Activated CD4-positive, alpha-beta T cell treated with anti-CD3 and anti-CD28 coated beads, Interleukin-2, amount 50 U/mL, for 4 hours (primary cell): ENCODE measurements at places on chromosomes 6 and 20.

- DNase-seq = no peak
These were observed 12.0 kb downstream of the SLC12A5 start for GRCh38 chr20:46040902-46041535.

- no peak for DNase-seq
These were observed 215.6 kb upstream of the HEY2 start for GRCh38 chr6:125533710-125534397.

DNA sequence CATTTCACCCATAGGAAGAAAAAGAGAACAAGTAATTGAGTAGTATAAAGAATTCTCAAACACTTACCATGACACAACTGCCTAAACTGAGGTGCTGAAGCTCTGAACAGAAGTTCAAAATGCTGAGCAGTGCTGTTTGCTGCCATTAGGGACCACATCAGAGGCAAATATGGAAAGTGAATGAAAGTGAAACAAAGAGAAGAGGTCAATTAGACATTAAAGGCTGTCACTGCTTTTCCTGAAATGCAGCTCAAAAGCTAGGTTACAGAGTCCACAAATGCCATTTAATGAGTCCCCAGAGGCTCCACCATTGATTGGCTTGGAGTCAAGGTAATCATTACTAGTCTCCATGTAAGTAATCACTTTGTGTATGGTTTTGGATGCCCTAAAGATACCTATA, 46.1 kb downstream of the POU3F2 start:
- DNase-seq = no peak

DNA sequence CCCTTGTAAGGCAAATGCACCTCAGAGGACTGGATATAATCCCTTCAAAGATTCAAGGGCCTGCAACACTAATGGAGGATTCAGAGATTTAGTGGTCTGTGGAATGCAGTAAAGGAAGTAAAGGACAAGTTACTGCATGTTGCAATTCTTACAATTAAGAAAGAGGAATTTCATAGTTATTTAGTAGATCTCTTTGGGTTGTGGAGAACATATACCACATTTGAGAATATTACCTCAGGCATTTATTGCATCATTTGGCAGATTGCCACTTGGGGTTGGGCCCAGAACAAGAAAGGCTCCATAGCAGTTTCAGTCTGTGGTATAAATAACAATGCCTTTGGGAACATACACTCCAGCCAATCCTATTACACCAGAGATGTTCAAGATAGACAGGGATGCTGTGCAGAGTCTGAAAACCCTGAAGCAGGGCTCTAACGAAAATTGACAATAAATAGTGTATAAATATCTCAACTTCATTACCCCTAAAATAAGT, 20.9 kb upstream of the EPM2A start:
- DNase-seq = no peak

DNA sequence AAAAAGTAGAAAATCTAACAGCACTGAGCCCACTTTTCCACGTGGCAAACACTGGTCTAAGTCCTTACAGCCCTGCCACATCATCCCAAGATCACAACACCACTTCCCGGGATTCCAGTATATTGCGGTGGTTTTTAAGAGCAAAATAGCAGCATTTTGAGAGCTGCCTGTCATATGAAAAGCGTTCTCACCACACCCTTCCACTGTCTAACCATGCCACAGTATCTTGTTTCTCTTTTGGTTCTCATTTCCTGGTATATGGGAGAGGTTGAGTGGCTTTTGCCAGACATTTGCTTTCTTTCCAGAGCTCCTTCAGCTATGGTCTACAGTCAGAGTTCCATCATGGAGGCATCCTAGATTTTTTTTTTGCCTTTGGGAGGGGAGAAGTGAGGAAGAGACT, 243.0 kb downstream of the TSHZ2 start:
- no peak for DNase-seq

GRCh38 chr20:48564982-48565539, 262.7 kb downstream of the PREX1 start:
- DNase-seq = no peak

- DNase-seq = no peak
These were observed 135.3 kb downstream of the CDH4 start for GRCh38 chr20:61387204-61387953.

GRCh38 chr6:160036790-160037206, 67.9 kb downstream of the IGF2R start:
- no peak for DNase-seq

DNA sequence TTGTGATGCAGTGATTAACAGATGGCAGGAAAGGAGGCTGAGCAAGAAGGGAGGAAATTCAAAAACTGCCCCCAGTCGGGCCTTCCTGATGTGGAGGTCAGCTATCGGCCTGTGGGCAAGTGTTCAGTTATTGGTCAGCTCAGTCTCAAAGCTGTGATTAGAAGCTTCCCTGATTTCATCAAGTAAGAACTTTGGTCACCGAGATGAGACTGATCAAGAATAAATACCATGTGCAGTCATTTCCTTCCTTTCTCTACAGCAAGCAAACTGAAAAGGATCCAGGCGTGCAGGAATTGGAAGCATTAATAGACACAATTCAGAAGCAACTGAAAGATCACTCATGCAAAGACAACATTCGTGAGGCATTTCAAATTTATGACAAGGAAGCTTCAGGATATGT, 69.7 kb downstream of the EFHC1 start:
- no peak for DNase-seq

DNA sequence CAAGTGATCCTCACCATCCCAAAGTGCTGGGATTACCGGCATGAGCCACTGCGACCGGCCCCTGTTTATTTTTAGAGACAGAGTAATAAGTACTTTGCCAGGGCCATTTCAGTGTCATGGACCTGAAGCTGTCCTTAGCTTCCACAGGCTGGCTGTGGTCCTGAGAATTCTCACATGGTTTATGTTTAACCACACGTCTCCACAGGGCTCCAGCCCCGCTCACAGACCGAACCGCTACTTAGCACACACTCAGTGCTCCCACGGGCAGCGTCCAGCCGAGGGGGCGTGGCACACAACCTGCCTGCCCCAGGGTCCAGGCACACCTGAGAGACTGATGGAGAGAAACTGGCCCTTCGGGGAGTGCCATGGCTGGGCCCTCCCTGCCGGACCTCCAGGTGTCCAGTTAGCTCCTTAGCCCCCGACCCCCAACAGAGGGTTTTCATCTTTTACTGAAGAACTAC, 11.7 kb downstream of the ACSS1 start:
- no peak for DNase-seq

DNA sequence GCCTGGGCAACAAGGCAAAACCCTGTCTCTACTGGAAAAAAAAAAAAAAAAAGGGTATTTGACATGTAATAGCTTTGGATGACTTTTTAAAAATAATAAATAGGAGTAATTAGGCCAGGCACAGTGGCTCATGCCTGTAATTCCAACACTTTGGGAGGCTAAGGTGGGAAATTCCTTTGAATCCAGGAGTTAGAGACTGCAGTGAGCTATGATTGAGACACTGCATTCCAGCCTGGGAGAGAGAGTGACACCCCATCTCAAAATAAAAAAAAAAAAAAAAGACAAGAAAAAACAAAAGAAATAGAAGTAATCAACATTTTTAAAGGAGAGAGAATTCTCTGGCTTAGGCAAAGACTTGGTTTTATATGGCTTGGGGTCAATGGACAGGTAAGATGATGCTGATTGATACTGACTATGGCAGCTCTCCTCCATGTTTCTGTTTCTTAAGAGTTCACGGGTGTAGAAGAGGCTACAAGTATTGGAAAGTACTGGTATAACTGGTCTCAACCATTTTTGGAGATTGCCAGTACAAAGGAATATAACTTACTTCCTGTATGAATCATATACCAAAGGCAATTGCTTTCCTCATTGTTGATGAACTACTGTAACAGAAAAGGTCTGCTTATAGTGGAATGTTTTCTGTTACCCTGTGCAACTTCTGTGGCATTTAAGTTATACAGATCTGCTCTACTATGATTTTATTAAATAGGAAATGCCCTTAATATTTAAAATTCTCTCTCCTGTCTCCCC, 10.1 kb downstream of the MAP3K5 start:
- DNase-seq = no peak

DNA sequence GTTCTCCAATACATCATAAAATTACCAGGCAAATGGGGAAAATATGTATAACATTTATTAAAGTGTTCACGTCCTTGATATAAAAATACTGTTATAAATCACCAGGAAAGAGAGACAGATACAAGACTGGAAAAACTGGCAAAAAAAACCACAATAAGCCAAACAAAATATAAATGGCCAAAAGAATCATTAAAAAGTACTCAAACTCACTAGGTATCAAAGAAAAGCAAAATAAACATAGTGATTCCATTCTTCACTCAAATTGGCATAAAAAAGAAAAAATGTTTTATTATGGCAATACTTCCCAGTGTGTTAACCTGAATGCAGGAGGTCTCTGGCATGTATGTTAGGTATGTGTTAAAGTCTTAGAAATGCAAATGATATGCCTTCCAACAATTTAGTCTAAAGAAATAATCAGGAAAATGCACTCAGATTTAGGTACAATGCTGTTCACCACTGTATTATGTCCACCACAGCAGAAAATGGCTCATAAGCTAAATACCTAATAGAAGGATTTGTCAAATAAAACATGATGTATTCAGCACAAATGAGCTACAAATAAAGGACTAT, 21.4 kb downstream of the SLC23A2 start:
- DNase-seq = no peak

- no peak for DNase-seq
These were observed 163.8 kb downstream of the AIG1 start for GRCh38 chr6:143224516-143224915.

DNA sequence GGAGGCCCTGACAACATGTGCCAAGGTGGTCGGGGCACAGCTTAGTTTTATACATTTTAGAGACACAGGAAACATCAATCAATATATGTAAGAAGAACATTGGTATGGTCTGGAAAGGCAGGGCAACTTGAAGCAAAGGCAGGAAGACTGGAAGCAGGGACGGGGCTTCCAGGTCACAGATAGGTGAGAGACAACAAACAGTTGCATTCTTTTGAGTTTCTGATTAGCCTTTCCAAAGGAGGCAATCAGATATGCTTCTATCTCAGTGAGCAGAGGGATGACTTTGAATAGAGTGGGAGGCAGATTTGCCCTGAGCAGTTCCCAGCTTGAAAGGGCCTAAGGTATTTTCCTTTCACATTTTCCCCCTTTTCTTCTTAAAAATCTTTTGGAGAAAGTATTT, 311.0 kb upstream of the RGS17 start:
- DNase-seq = no peak
